ENCODE measurements at places on chromosomes 16 and 17. TPM values are rescaled to one million over a fixed set of nuclear protein-coding genes. Genes with fewer than 3 reads are reported as not detected.

DNA sequence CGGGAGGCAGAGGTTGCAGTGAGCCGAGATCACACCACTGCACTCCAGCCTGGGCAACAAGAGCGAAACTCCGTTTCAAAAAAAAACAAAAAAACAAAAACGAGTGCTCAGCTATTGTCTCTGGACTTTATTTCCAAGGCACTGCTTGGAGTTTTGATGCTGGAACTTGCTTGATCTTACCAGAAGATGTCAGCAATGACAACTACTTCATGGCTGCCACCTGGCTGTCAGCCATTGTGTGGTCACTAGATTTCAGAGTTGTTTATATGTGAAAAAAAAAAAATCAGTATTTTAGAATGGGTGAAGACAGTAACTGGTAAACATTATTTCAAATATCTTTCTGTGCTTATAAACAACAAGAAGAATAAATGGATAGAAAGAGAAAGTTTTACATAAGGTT is 26.3 kb upstream of the OR4D1 start:
- DNase-seq = peak; percentile 22

DNA sequence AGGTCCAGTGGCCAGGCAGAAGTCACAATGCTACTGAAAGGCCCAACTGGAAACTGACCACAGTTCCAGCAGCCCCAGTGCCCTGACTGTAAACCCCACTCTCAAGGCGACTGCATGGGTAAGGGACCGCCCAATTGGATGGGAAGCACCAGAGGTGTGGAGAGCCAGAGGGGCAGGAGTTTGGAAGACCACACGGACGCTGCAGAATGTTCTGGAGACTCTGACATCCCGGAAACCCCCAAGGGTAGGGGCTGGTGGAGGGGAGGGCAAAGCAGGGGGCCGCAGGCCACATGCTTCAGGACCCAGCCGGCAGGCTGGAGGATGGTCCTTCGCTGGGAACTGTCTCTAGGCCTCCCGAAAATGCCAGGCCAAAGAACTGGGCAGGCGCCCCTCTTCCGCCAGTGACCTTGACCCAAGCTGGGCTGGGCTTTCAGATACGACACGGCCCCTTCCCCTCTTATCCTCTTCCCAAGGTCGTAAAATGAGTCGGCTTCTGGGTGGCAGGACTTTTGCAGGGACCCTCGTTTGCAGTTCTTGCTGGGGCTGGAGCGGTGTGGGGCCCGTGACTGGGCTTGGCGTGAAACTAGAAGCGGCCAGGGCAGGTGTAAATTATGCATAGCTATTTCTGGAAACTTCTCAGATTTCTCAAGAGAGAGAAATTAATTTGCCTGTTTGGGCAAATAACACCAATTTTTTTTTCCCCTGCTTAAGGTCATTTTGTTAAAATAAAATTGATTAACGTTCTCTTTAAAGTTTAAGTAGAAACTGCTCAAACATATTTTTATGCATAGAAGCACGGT is 110.2 kb downstream of the C16orf78 start:
- DNase-seq = no peak

- no peak for DNase-seq
Observed at GRCh38 chr16:50683689-50684374, 2.7 kb upstream of the SNX20 start.

GRCh38 chr16:84339311-84339710 is 29.0 kb upstream of the ATP2C2 start:
- no peak for DNase-seq

GRCh38 chr16:21157632-21158031 is 842 bp upstream of the LDAF1 start:
- no peak for DNase-seq

- peak; percentile 25 for DNase-seq
Observed at GRCh38 chr16:22318690-22319358, 21.6 kb downstream of the POLR3E start.

- no peak for DNase-seq
Observed at GRCh38 chr16:26816266-26816665, 250.5 kb upstream of the C16orf82 start.

- DNase-seq = no peak
Observed at GRCh38 chr16:6611535-6611934, 721.1 kb upstream of the RBFOX1 start.

DNA sequence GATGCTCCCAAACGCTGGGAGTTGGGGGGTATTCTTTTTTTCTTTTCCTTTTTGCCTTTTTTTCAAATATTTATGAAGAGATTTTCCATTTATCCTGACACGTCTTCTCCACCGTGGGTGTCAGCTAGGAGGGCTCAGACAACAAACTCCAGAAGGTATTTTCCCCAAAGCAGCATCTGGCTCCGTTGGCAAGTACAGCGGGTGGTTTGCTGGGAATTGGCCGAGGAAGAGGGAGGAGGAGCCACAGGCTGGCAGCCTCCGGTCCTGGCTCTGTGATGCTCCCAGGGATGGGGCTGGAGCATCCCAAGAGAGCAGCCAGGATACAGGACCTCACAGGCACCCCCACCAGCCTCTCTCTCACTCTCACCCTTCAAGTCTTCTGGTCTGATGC is 10.9 kb upstream of the CACNG4 start:
- DNase-seq = no peak

- DNase-seq = no peak
Observed at GRCh38 chr16:80040814-80041213, 440.3 kb upstream of the MAF start.

DNA sequence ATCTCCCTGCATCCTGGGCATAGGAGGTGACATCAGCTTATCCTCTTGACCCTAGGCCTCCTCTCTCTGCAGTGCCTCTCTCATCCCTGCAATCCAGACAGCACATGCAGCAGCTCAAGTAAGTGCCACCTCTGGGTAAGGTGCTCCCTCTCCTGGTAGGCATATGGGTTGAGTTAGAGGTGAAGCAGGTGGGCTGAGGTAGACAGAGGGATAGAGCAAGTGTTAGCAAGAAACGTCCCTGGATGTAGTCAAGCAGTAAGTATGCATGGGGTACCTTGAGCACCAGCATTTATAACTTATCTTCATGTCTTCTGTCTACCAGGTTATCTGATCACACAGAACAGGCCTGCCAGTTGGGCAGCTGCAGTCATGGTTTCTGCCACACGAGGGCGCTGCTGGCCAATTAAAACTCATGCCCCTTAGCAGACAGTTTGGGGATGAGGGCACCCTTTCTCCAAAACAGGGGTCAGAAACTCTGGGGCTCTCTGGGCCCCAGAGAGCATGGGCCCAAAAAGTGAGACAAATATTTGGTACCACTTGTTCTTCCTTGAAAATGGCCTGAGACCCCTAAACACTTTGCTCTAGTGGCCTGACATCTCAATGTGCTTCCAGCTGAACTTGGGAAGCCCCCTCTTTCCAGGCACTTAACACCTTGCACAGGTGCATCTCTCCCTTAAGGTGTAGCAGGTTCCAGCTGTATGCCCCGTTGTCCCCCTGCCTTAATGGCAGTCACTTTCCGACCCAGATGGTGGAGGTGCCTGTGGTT is 59.8 kb downstream of the NEUROD2 start:
- peak; percentile 49 for DNase-seq

DNA sequence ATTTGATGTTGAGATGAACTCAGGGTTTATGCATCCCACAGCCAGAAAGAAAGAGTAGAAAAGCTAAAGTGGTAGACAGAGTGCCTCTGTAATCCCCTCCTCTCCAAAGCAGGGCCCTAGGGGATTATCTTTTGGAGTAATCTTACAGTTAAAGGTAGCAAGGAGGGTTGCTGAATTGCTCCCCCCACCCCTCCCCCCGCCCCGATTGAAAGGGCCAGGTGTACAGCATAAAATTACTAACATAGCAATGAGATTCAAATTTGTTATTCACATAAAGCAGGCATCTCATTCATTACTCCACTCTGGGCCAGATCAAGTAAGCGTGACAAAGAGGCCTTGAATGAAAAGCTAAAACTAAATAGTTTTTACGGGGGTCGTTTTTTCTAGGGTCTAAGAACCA is 72.7 kb downstream of the STH start:
- DNase-seq = no peak

GRCh38 chr16:54375071-54375470 is 88.5 kb upstream of the IRX3 start:
- no peak for DNase-seq

- DNase-seq = peak; percentile 31
Observed at GRCh38 chr16:4529085-4530060, 9.2 kb downstream of the CDIP1 start.

DNA sequence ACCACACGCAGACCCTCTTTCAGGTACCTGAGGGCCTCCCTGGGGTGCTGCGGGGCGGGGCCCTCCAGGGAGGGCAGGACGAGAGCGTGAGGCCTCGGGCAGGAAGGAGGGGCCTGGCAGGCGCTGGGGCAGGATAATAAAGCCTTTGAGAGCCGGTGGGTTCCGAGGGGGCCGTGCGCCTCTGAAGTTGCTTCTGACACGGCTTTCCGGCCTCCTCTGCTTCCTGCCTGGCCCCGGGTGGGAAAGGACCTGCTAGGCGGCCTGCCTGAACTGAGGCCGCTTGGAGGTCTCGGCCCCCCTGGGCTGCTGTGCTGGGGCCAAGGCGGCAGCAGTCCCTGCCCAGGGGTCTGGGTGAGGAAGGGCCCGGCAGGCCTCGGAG is 10.4 kb downstream of the CENPX start:
- no peak for DNase-seq

GRCh38 chr16:10162981-10163380 is 19.2 kb downstream of the GRIN2A start:
- no peak for DNase-seq

Gene RUNDC1
- 12.1 TPM for total RNA-seq

Gene PYDC1
- not detected for total RNA-seq

Gene LPCAT2
- 34.1 TPM for total RNA-seq

Gene GINS2
- 19.1 TPM for total RNA-seq

Gene HLF
- 4.4 TPM for total RNA-seq

Gene CDH8
- total RNA-seq = not detected

Gene MEFV
- not detected for total RNA-seq

Data from fibroblast of the aortic adventitia (primary cell).